CD4-positive, alpha-beta T cell treated with Interleukin-17A for 1 hour (primary cell): ENCODE measurements at places on chromosomes 7 and 10.

GRCh38 chr10:1390200-1390599, 334.0 kb downstream of the WDR37 start:
- DNase-seq: no peak

DNA sequence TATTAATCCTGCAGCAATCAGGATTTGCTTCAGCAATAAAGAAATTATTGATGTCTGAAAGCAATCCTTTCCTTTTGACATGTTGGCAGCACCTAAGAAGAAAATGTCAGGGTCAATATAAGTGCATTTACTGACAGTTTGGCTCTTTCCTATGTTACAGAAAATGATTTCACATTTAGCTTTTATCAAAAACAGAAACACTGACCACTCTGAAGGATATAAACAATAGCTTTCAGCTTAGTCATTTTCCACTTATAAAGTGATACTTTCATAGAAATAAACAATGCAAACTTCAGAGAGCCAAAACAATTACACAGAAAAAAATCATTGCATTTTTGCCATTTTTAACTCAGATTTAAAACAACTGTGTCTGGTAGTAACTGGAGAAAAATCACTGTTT, 325.6 kb upstream of the KAT6B start:
- DNase-seq: no peak

GRCh38 chr10:104434601-104435000, 81.0 kb downstream of the CFAP58 start:
- DNase-seq: no peak

GRCh38 chr10:3777981-3778691, 6.9 kb downstream of the KLF6 start:
- peak; percentile 56 for DNase-seq

GRCh38 chr7:22358820-22359697, 2.1 kb upstream of the RAPGEF5 start:
- no peak for DNase-seq
